Suprapubic skin (tissue), 4 donors: ENCODE measurements at places on chromosomes 11 and 22.

DNA sequence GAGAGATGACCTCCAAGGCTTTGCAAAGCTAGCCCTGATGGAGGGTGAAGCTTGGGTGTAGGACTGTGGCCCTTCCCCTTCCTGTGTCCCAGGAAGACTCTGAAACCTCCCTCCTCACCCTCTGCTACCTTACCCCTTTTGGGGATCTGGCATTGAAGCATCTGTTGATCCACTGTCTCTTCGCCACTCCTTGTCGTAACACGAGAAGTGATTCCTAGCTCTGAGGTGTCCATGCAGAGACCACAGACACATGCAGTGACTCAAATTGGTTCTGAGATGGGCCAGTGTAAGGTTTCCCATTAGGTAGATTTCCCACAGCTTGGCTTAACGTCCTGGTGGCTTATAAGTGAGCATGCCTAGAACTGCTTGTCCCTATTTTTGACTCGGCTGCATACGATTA is 101.4 kb downstream of the ZBTB16 start:
- no peak for DNase-seq

- DNase-seq = no peak
Measured at GRCh38 chr11:83863272-83863671, 577.1 kb upstream of the CCDC90B start.

GRCh38 chr11:126161023-126161391 is 50.4 kb downstream of the RPUSD4 start:
- DNase-seq = no peak

DNA sequence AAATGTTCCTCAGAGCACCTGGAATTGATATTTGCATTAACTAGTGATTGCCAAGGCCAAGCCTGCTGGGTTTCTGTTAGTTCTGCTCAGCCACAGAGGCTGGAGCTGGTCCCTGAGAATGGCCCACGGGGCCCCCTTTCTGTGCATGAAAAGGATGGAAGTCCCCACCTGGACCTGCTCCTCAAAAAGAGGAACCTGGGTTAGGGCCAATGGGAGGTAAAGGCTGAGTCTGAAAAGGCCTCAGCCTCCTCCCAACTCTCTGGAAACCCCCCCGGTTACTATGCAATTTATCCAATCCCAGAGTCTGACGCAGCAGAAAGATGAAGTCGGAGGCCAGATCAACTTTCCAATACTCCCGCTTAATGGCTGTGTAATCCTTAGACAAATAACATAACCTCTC is 6.8 kb upstream of the CREB3L1 start:
- DNase-seq = no peak

DNA sequence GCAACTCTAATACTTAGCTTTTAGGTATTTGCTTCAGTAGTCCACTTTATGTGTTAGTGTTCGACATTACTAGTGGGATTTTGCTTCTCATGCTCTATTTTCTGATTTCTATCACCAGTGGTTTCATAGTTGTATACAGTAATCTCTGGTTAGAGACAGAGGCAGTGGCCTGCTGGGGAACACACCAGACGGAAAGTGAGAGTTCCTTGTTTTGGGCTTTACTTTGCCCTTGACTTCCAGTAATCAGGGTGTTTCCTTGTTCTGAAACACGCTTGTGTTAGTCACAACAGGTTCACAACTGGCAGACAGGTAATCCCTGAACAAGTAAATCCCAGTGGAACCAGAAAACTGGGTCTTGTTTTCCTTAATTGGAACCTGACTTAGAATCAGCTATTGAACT is 56.0 kb downstream of the PACS1 start:
- no peak for DNase-seq

GRCh38 chr22:19608003-19608690 is 83.9 kb upstream of the CLDN5 start:
- peak; percentile 55 for DNase-seq

DNA sequence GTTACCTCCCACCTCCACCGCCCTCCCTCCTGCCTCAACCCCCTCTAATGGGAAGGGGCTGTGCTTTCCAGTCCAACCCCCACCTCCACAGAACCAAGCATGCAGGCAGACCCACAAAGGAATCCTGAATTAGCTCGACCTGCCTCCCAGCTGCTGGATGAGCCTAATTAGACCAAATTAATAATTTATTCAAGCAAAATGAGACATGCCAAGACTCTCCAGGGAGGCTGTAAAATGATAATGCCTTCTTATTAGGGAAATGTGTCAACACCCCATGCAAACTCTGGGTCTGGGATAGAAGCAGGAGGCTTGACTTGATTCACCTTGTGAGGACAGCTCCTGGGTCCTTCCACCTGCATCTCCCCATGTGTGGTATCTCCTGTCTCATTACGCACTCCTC is 59.4 kb upstream of the HMGXB4 start:
- DNase-seq = no peak

- no peak for DNase-seq
Measured at GRCh38 chr22:16915701-16916100, 90.5 kb upstream of the XKR3 start.

GRCh38 chr11:61869708-61870451 is 21.5 kb downstream of the FADS3 start:
- no peak for DNase-seq

- no peak for DNase-seq
Measured at GRCh38 chr11:17906436-17906835, 106.4 kb downstream of the SERGEF start.
